ENCODE measurements at places on chromosomes 4 and X.

- no peak for DNase-seq
Observed at GRCh38 chr4:48906206-48907173, at the start of gene OCIAD2. OCIAD2 (minus strand) TSS chr4:48906774; CDS start chr4:48904549, 2,225 bp downstream.

GRCh38 chr4:184644553-184645307, 4.5 kb downstream of the CASP3 start:
- DNase-seq: no peak

DNA sequence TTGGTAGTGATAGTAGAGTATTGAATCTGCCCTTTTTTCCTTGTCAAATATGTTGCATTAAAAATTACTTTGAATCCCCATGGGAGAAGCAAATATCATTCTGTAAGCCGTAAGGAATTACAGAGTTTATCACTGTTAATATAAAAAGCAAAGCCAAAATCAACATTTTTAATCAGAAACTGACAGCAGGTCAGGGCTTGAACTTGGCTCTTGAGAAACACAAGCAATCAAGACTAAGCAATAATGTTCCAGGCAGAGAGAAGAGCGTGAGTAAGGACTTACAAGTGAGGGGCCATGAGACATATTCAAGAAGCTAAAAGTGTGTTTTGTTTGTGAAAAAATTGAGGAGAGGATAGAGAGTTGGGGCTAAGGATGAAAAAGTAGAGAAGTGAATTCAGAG, 68.2 kb downstream of the ARHGAP6 start:
- DNase-seq: no peak

DNA sequence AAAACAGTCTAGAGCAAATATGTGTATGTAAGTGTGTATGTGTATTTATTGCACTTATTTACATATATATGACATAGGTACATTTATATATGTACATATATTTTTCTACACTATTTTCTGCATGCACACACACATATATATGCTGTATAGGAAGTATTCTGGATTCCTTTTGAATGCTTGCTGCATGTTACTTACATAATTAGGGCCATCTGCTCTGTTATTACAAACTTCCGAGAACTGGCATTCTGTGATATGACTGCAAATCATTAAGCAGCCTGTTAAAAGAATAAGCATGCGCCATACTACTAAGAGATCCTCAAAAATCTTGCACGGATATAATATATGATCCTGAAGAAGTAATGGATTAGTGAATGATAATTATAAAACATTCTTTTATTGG, 1157.6 kb upstream of the TENM3 start:
- DNase-seq: no peak

DNA sequence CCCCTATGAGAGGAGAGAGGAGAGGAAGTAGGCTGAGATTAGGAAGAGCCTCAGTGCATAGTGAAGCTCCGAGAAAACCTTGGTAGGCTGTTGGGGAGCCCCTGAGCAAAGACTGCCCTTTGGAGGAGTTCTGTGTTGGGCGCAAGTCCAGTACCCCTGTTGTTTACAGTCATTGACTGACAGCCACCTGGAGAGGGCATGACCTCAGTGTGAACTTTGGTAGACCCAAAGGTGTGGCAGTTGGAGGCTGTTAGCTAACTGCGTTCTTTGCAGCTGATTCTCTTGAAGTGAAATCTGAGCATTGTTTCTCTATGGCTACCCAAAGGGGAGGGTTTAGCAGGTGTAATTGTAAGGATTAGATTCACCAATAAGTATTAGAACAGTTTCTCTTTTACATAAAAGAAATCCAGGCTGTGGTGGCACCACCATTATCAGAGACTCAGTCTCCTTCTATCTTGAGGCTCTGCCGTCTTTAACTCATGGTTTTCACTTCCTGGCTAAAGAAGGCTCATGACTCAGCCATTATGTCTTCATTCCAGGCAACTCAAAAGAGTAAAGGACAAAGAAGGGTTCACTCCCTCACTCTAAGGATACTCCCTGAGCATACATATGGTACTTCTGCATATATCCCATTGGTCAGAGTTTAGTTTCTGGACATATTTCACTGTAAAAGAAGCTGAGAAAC, 33.4 kb downstream of the ANXA3 start:
- no peak for DNase-seq

DNA sequence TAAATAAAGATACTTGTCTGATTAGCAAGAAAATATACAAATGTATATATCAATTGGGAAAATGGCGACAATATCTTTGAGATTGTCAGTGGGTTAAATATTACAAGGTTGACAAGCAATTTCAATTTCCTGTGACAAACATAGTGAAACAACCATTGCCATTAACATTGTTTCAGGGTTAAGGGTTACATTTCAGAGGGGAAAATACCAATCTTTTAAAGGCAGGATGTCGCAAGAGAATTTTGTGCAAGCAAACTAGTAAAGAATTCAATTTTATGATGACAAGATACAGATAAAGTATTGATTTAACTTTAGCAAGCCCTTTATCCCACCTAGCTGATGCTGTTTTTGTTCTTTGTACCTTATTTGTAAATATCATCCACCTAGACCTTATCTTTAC, 305.8 kb upstream of the GRIA3 start:
- no peak for DNase-seq

DNA sequence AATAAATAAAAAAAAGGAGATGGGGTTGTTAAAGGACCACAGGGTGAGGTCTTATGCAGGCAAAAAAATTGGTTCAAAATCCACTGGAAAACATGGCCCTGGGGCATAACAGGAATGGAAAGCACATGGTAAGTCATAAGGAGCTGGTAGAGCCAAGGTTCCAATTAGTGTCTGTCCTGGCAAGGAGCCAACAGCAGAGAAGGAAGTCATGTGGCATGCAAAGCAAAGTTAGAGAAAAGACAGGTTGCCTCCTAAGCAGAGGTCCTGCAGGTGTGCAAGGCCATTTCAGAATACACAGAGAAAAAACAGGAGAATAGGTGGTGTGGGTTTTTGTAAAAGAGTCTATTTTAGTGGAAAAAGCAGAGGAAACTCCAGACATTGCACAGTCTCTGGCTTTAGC, 1881.7 kb downstream of the ARAP2 start:
- no peak for DNase-seq

DNA sequence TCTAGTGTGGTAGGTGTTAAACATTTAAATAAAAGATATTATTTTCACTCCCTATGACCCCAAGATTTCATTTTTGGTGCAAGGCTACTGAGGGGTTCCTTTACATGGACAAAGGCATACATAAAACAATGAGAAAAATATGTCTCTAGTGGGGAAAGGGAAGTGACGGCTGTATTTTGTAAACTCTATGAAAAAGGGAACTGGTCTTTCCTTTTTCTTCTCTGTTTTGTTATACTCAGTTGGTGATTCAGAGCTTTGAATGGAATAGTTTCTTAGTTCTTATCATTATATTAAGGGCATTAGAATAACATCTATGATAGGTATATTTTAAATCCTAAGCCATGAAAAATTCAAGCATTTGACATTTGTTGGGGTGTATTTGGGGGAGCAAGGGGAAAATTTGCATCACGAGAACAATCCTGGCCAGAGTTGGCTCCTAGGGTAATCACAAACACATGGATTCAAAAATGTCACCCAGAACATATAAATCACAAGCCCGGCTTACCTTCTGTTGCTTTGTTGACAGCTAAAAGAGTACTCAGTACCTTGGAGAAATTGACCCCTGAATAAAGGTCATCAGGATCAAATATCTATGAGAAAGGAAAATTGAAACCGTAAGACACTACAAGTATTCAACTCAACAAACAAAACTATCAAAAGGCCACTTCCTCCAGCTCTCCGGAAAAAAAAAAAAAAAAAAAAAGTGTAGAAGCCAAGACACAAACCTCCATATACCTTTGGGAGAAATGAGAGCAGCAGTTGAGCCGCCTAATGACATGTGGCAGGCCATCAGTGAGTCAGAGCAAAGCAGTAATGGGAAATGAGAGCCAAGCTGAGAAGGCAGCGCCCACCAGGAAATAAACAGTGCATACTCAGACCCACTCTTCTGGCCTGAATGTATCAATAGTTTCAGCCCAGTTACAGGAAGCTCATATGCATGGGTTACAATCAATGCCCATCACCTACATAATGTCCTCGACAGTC, 33.4 kb downstream of the ARHGEF6 start:
- no peak for DNase-seq

DNA sequence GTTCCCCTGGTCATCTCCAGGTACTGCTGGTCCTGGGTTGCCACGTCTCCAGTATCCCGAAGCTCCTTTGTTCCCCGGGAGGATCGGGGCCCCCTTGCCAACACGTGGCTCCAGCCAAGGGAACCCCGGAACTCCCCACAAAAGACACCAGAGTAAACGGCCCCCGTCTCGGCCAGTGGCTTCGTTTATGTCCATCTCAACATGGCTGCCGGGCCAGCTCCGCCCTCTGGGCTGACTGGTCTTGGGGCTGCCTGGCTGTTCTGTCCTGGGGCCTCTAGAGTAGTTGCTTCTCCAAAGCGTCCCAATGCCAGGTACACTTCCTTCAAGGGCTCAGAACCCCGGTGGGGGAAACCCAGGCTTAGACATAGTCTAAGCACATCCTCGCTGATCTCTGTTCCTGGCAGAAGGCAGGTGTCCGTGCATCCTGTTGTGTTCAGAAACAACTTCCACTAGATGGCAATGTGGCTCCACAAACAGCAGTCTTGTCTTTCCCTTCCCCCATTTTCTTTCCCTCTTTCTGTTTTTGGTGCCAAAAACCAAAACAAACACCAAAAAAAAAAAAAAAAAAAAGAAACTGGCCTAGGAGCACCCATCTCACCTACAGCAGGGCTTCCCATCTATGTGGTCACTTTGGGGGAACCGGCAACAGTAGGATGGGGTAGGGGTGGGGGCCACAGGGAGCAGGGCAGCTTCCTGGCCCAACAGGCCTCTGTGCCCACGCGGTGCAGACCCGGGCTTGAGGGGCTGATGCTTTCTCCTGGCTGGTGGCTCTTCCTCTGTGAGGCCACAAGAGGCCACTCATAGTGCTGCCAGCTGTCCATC, 35.3 kb downstream of the NBDY start:
- DNase-seq: peak; percentile 36

- DNase-seq: no peak
Observed at GRCh38 chr4:108881190-108881589, 118.3 kb upstream of the ETNPPL start.

GRCh38 chrX:134761788-134762187, 103.5 kb upstream of the PLAC1 start:
- no peak for DNase-seq

GRCh38 chr4:114782415-114783214, 184.0 kb downstream of the UGT8 start:
- no peak for DNase-seq

DNA sequence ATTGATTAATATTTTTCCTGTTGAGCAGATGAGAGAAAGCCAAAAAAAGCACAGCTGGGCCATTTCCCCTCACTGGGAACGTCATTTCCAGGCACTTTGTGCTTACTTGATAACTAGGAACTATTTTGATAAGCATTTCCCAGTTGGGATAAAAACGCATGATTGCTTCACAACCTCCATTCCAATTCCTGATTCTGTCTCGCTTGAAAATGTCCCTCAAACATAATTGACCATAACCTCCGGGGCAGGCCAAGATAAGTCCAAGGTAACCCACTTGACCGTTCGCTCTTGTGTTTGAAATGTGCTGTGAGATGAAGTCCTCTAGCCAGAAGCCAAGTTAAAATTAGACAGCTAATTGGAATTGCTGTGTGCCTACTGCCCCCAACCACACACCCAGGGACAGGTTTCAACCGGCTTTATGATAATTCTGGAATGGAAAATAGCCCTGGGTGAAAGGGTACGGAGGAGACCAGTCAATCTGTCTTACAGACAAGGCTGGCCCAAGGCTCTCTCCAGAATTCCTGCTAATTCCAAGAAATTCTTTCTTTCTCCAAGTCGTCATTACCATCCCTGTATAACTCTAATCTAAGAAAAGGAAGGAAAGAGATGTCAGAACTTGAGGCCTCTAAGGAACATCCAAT, 137.1 kb downstream of the MID1 start:
- DNase-seq: no peak

DNA sequence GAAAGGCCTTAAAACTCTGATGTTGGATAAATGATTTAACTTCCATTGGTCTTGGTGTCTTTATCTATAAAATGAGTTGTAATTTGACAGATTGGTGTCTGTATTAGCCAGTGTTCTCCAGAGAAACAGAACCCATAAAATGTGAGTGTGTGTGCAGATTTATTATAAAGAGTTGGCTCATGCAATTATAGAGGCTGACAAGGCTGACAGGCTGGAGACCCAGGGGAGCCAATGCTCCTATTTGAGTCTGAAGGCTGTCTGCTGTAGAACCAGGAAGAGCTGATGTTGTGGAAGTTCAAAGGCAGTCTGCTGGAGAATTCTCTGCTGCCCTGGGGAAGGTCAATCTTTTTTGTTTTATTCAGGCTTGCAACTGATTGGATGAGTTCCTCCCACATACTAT, 131.7 kb downstream of the SLC4A4 start:
- DNase-seq: no peak

DNA sequence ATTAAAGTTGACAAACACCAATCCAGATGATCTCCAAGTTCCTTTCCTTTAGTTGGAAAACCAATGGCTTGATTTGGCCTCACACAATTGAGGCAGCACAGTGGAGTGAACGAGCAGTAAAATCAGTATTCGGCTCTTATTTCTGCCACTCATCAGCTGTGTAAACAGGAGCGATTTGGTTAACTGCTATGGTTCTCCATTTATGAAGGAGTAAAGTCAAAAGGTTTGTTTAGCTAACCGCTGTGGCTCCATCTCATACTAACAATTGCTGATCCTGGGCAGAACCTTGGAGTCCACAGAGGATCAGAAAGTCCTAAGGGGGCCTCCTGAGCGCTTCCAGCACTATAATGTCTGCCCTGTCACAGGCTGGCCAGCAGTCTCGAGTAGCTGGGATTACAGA, 54.5 kb upstream of the EXOC1L start:
- DNase-seq: no peak

GRCh38 chr4:7647600-7648543, 213.1 kb upstream of the PSAPL1 start:
- no peak for DNase-seq

GRCh38 chr4:82810176-82810575, 11.6 kb upstream of the SCD5 start:
- no peak for DNase-seq

- DNase-seq: no peak
Observed at GRCh38 chr4:46956451-46956850, 36.9 kb downstream of the GABRA4 start.

DNA sequence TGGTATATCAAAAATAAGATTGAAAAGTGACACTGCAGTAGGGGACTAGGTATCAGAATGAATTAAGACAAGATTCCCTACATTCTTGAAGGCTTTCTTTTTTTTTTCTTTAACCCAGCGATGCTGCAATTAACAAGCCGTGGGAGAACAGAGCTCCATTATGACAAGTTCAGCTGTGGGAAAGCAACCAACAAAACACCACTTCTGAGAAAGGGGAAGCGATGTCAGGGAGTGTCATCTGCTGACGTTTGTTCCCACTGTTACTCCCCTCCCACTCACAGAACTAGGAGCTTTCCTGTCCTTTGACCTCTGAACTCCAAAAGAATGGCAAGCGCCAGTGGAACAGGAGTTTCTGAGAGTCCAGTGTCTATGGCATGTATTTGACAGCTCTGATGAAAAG, 90.2 kb upstream of the SLITRK2 start:
- DNase-seq: no peak

- DNase-seq: no peak
Observed at GRCh38 chrX:38987198-38987651, 186.0 kb downstream of the MID1IP1 start.

GRCh38 chrX:122046226-122046625, 998.8 kb downstream of the GLUD2 start:
- DNase-seq: no peak

All from omental fat pad (tissue), 4 donors.